Neural progenitor cell (in vitro differentiated cells): ENCODE measurements at places on chromosomes 1 and 21.

DNA sequence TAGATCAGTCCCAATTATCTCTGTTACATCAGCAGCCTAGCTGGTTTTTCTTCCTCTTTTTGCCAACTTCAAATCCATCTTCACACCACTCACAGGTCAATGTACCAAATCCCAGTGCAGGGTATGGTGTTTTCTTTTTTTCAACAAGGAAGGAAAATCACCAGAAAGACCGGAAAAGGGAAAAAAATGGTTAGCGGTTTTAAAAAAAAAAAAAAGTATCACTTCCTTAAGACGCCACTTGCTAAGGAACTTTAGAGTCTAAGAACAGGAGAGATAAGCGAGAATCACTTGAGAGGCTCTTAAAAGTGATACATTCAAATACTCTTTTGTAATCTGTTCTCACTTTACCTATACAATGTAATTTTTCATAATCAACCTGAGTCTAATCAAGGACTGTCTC, 3.1 kb upstream of the OR10J1 start:
- no peak overlapping the region for H3K27ac ChIP-seq
- DNase-seq, result no peak
- H3K36me3 ChIP-seq, result no peaks in the 10 kb centered on the region
- no peak overlapping the region for H3K4me3 ChIP-seq

DNA sequence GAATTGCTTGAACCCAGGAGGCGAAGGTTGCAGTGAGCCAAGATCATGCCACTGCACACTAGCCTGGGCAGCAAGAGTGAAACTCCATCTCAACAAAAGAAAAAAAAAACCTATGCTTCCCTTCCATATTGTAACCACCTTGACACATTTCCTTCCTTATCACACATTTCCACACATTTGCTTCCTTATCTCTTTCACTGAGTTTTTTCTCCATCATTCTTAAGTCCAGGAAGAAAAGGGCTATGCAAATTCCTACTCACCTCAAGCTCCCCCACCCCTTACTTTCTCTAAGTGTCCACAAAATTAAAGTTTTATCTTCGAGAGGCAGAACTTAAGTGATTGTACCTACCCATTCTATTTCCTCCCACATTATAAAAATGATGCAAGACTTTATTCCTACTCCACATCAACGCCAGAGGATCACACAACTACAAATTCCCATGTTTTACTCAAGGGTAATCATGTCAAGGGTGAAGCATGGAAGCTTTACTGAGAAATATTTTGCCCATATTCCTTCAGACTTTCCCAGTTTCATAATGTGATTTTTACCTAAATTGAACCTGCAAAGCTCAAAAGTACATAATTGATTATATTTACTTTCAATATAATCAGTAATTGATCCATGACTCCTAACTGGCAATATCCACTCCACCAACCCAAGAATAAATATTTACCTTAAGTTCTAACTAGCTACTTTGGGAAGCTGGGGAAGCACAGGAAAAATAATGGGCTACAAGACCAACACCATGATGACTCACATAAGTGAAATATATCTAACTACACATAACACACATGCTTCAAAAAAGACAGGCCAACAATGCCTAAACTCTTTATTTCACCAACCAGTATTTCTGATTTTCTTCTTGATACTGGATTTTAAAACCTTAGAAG, 9.3 kb downstream of the WDR77 start:
- DNase-seq, result no peak
- no peaks in the 10 kb centered on the region for H3K4me1 ChIP-seq
- H3K27me3 ChIP-seq, result no peaks in the 10 kb centered on the region
- peaks cover 6% of the 10 kb centered on the region for H3K36me3 ChIP-seq

DNA sequence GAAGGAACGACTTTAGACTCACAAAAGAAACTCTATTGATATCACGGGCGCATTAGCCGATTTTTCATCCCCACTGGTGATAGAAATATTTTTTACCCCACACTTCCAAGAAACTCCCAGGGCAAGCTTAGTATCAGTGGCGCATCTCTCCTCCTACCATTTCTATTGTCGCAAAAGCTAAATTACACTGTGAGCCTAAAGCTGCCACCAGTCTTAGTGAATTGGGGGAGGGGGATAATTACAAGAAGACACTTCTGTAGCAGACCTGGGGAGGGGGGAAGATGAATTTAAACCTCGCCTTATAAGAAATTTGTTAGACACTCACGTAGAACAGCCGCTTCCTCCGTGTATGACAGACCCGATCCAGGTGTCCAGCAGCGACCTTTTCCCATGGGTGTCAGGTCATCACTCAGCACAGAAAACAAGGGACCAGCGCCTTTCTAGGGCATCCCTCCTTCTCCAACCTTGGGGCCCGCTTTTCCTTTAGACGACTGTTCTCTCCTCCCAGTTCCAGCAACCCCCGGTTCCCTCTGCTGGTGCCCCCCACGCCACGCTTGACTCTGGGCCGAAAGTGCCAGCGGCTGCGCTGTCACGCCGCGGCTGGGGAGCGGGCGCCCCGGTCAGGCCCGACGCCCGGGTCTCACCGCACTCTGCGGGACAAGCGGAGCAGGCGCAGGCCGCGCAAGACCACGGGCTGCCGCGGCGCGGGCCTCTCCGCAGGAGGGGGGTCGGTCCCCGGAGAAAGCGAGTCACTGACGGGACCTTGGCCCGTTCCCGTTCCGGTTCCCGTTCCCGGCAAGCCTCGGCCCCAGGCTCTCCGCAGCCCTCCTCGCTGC, 821 bp downstream of the PHC2 start:
- H3K4me1 ChIP-seq, result peaks cover 23% of the 10 kb centered on the region
- no peaks in the 10 kb centered on the region for H3K36me3 ChIP-seq
- peaks cover 36% of the 10 kb centered on the region for H3K27me3 ChIP-seq
- peak overlapping the region; percentile 65 for H3K4me3 ChIP-seq
- no peak overlapping the region for H3K27ac ChIP-seq

GRCh38 chr1:25863486-25864262, 4.4 kb upstream of the AUNIP start:
- no peaks in the 10 kb centered on the region for H3K27me3 ChIP-seq
- no peak for DNase-seq
- H3K4me1 ChIP-seq, result peaks cover 11% of the 10 kb centered on the region
- H3K36me3 ChIP-seq, result no peaks in the 10 kb centered on the region

- H3K36me3 ChIP-seq, result no peaks in the 10 kb centered on the region
- H3K27ac ChIP-seq, result no peak overlapping the region
- DNase-seq, result no peak
- H3K27me3 ChIP-seq, result no peaks in the 10 kb centered on the region
- H3K4me1 ChIP-seq, result no peaks in the 10 kb centered on the region
- H3K4me3 ChIP-seq, result no peak overlapping the region
Measured at GRCh38 chr21:44475266-44475845, 20.0 kb downstream of the LRRC3 start.

DNA sequence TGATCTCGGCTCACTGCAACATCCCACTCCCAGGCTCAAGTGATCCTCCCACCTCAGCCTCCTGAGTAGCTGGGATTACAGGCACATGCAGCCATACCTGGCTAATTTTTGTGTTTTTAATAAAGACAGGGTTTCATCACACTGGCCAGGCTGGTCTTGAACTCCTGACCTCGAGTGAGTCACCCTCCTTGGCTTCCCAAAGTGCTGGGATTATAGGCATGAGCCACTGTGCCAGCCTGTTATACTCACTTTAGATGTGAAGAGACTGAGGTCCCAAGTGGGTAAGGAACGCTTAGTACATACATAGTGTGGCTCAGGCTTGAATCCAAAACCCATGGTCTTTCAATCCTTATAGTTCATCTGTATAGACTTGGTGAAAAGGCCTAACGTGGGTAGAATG, 63.7 kb upstream of the EPS8L3 start:
- no peaks in the 10 kb centered on the region for H3K36me3 ChIP-seq
- H3K27me3 ChIP-seq, result no peaks in the 10 kb centered on the region
- no peak for DNase-seq

DNA sequence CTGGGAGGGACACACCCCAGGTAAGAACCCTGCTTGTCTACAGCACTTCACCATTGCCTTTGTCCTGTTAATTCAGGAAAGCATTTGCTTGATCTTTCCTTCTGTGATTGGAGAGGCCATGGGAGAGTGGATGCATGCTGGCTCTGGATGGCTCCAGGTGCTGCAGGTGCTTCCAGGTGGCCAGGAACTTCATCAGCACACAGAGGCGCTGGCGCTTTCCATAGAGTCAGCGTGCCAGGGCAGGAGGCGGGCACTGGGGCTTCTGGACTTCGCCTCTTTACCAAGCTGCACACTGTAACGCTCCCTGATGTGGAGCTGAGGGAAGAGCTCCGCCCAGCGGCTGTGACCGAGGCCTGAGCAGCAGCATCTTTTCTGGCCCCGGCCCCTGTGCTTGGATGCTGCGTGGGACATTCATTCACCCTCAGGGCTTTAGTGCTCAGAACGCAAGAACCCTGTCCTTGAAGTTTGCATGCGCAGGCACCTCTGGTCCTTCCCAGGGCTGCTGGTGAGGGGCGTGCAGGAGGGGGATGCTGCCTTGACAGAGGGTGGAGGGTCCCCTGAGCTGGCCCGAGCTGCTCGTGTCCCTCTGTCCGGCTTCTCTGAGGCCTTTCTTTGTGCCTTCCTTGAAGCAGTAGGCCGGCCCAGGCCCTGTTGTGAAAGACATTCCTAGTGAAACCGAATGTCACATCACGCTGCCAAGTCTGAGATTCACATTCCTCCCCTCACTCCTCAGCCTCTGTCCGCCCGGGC, 1.6 kb upstream of the MX2 start:
- H3K36me3 ChIP-seq, result no peaks in the 10 kb centered on the region
- no peaks in the 10 kb centered on the region for H3K27me3 ChIP-seq
- no peak overlapping the region for H3K4me3 ChIP-seq
- peak; percentile 50 for DNase-seq
